ENCODE measurements at places on chromosomes 5 and 9.

DNA sequence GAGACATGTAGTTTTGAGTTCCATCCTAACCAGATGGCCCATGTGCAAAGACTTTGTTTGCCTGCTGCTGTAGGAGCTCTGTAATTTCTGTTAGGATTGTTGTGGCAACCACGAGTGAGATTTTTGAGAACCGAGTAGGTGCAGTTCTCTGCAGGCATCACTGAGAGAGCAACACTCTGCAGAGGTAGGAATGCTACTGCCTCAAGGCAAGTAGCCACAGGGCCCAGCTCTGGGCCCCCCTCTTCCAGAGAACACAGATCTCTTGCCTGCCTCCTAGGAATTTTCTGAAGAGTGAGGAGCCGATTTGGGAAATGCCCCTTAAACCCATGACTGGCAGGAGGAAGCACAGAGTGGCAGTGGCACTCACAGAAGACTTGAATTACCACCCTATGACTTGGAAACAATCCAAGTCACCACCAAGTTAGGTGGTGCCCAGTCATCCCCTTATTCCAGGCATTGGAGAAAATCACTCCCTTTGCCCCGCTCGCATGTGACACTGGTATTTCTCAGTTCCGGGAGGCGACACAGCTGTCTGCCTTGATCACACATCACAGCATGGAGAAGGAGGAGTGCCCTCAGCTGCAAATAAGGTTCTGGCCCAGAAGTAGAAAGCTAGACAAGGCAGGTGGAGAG, 52.5 kb upstream of the SLC2A8 start:
- no peak for DNase-seq

- peak; percentile 15 for DNase-seq
Observed at GRCh38 chr9:69885474-69885929, 64.9 kb downstream of the CFAP95 start.

DNA sequence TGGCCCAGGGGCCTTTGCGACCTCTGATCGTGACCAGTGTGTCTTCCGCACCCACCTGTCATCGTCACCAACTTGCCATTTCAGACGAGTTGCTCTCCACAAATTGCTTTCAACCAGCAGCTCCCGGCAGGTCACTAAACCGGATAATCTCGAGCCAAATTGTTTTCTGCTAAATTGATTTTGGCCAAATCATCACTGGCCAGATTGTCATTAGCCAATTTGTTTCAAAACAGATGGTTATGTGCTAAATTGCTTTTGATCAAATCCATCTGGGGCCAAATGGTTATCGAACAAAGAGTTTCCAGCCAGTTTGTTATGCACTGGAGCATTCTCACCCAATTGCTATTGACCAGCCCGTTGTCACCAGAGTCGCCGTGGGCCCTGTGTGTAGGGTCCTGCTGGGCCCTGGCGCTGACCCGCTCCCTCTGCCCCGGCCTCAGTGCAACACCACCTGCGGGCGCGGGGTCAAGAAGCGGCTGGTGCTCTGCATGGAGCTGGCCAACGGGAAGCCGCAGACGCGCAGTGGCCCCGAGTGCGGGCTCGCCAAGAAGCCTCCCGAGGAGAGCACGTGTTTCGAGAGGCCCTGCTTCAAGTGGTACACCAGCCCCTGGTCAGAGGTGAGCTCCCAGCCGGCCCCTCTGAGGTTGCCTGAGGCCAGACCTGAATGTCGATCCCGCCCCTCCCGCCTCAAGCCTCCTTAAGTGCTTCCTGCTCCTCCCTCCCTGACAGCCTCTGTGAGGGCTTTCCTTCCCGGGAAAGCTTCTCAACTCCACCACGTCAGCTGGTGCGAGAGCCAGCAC, 35.6 kb downstream of the ADAMTSL2 start:
- DNase-seq = no peak

- no peak for DNase-seq
Observed at GRCh38 chr5:142254431-142254830, 70.4 kb downstream of the SPRY4 start.

GRCh38 chr5:29262339-29263123, 1931.0 kb upstream of the CDH6 start:
- no peak for DNase-seq

DNA sequence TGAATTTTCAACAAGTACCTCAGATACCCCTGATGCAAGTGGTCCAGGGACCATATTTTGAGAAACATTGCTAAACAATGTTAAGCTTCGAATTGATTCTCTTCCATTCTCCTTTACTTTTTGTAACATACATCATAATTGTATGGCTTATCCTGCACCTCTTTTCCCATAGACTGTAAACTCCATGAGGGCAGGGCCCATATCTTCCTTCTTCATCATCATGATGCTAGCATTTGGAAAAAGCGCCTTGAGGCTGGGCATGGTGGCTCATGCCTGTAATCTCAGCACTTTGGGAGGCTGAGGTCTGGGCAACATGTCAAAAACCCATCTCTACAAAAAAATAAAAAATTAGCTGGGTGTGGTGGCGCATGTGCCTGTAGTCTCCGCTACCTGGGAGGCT, 14.5 kb upstream of the DELE1 start:
- DNase-seq = no peak

- no peak for DNase-seq
Observed at GRCh38 chr5:59149271-59149670, 566.4 kb downstream of the RAB3C start.

DNA sequence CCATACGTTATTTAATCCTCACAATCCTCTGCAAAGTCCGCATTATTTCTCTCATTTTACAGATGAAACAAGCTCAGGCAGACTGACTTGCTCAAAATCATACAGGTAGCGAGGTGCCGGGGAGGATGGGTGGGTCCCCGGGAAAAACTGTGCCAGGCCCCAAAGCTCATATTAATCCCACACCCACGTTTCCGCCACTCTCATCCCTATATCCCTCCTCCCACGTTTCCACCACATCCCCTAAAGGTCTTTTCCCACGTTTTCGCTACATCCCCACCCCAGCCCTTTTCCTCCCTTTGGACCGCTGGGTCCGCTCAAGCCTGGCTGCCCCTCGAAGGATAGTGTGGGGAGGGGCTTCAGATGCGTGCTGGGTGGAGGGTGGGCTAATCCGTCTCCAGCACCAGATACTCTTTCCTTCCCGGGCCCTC, 434 bp upstream of the FSD1L start:
- no peak for DNase-seq

GRCh38 chr9:130756037-130756436, 62.5 kb downstream of the EXOSC2 start:
- no peak for DNase-seq

- DNase-seq = no peak
Observed at GRCh38 chr9:34500623-34501267, 22.0 kb downstream of the ENHO start.

- no peak for DNase-seq
Observed at GRCh38 chr5:41356786-41357185, 143.5 kb upstream of the C6 start.
